ENCODE measurements at places on chromosomes 13 and 19. TPM values are rescaled to one million over a fixed set of nuclear protein-coding genes. Genes with fewer than 3 reads are reported as not detected.

DNA sequence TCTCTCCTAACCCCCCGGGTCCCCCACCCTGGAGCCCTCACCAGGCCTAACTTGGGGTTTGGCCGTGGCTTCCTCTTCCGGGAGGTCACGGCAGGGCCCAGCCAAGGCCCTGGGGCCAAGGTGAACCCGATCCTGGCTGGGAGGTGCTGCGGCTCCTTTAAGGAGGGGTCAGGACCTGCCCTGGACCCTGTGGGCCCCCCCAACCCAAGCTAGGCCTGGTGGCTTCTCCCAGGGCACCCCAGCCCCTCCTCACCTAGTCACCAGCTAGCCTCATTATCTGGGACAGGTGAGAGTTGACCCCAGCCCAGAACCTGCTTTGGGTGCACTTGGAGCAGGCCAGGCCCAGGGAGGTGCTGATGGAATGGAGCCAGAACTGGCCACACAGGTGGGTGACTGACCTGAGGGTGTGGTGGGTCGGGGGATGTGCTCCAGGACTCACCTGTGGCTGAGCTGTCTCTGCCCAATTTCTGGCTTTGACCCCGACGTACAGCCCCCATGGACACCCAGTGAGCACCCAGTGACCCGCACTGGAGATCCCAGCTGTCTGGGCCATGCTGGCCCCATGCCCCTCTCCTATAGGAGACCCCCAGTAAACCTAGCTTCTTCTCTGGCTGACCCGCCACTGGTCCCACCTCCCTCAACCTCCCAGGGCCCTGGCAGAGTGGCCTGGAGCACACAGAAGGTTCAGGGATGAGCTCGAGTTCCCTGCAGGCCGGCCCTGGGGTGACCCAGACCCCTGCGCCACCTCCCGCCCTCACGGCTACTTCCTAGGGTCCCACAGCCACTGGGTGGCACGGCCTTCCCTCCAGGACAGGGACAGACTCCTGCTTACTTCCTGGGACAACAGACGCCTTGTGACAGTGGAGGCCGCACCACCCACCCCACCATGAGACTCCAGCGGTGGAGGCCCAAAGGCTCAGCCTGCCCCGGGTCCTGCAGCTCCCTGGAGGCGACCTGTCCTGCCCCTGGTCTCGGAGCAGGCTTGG is 6.7 kb upstream of the MKNK2 start:
- H3K4me1 ChIP-seq = peaks cover 58% of the 10 kb centered on the region
- H3K36me3 ChIP-seq = no peaks in the 10 kb centered on the region
- H3K27ac ChIP-seq = peak overlapping the region; percentile 88
- H3K4me3 ChIP-seq = no peak overlapping the region
- H3K27me3 ChIP-seq = no peaks in the 10 kb centered on the region
- DNase-seq = no peak

DNA sequence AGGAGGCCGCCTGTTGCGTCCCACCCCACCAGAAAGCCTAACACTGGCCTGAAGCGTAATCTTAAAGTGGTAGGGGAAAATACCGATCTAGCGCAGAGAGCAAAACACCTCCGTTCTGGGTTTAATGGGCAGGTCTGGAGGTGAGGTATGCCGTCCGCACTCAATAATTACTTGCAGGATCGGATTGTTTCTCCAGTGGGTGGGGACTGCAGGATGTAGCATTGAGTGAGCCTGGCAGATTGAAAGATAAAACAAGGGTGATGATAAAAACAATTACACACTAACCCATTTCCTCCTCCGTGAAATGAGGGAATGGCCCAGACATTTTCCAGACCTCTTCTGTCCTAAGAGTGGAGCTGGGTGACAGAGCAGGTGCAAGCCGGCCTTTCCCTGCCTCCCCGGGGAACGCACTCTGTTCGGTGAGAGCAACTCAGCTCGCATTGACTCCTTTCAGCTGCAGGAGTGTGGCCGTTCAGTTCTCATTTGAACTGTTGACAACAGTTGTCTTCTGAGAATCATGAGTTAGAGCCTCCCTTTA is 110.2 kb upstream of the DOCK9 start:
- H3K36me3 ChIP-seq = no peaks in the 10 kb centered on the region
- H3K27me3 ChIP-seq = no peaks in the 10 kb centered on the region
- peak overlapping the region; percentile 84 for H3K27ac ChIP-seq
- no peak for DNase-seq

- H3K27me3 ChIP-seq = no peaks in the 10 kb centered on the region
- no peak for DNase-seq
- H3K27ac ChIP-seq = no peak overlapping the region
- no peak overlapping the region for H3K4me3 ChIP-seq
Observed at GRCh38 chr19:42152910-42153671, 20.8 kb upstream of the POU2F2 start.

Gene COX7A1
- 0.33 TPM for total RNA-seq

All from Panc1 (cell line).